ENCODE measurements at places on chromosomes 1 and 21.

- DNase-seq, result peak; percentile 69
Observed at GRCh38 chr1:8941906-8942305, 3.8 kb upstream of the CA6 start.

GRCh38 chr1:55490547-55490946 lies 275.4 kb upstream of the USP24 start:
- DNase-seq, result no peak

DNA sequence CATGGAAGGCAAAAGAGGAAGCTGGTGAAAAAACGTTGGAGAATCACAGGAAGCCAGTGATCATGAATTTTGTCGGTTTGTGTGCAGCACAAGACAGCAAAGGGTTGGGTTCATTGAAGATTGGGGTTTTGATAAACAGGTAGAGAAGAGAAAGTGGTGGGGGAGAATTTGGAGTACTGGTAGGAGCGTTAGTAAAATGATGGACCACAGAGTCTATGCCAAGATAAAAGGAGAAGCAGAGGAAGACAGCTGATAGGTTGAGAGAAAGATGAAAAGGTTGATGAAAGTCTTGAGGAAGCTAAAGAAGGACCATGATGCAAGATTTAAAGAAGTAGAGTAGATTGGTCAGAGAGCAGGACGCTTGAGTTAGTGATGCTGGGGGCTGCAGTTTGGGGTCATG lies 156.8 kb upstream of the POU3F1 start:
- DNase-seq, result no peak

DNA sequence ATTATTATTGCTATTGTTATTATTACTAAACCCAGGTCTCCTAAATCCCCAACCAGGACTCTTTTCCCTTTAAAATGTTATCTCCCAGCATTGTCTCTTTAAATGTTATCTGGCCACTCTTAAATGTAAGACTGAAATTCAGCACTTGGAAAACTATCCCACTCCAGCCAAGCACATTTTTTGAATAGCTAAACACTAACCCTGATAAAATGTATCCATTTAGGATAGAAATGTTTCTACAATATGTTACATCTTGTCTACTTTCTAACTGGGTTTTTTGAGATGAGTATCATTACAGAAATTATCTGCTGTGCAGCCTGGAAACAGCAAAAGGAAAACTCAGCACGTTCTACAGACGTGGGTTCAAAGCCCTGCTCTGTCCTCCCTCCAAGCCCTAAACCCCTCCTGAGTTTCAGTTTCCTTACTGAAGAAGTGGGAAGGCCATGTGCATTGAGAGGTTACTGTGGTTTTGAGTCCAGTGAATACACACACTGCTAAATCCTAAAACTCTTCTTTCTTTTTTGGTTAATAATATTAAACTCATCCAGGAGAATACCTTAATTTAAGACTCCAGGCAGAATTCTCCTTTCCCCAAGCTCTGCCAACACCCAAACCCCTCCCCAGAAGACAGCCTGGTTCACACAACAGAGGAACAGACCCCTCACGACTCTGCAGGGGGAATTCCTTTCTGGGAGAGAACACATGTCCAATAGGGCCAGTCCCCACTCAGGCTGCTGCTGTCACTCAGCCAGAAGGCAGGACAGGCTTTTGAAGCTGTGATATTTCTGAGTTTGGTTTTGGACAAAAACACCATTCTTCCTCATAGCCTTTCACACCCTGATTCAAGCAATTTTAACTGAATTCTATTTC lies 41.9 kb downstream of the HIVEP3 start:
- no peak for DNase-seq

- DNase-seq, result no peak
Observed at GRCh38 chr21:29979043-29979442, 39.2 kb upstream of the GRIK1 start.

DNA sequence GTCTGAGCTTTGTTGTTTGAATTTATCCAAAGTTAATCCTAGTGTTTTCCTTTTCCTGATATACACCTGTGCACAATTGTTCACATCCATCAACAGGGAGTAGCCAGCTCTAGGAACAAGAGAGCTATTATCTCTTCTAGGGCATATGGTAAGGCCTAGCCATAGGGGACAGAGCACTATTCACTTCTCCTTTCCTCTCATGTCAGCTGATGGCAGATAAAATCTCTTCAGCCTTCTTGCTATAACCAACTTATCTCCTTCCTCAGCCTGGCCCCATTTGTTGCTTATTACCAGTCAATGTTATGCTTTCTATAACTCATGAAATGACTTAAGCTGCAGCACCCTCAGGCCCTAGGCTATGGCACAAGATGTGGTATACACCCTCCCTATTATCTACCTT lies 38.9 kb downstream of the PATJ start:
- DNase-seq, result no peak

DNA sequence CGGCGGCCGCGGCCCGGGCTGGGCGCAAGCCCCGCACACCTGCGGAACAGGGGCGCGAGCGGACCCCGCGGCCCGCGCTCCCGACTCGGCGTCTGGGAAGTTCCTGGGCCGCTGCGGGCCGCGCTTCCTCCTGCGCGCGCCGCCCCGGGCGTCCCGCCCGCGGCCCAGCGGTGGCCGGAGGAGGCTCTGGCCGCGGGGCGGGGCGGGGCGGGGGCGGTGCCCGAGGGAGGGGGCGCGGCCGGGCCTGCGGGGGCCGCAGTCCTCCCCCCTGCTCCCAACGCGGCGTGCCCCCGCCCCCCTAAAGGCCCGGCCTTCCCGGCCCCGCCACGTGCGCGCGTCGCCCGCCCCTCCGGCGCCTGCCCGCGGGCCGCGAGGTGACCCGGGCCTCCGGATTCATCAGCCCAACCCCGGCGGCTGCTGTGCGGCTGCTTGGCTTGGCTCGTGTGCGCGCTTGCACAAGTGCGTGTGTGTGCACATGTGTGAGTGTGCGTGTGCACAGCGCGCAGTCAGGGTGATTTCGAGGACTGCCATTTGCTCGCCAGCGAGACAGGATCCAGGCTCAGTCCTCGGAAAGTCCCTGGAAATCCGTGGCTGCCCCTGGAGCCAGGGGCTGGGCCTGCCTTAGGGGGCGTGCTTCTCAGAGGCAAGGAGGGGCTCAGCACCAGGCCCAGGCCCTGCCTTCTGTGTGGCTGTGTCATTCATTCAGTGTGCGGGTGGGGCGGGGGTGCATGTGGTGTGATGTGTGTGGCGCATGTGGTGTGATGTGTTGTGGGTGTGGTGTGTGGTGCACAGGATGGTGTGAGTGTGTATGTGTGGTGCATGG lies at the start of gene C2CD2:
Gene C2CD2 (minus strand): TSS at position 188 of the 823 bp plus-strand sequence. CDS start 370 bp downstream, outside the sequence.
- DNase-seq, result peak; percentile 34

DNA sequence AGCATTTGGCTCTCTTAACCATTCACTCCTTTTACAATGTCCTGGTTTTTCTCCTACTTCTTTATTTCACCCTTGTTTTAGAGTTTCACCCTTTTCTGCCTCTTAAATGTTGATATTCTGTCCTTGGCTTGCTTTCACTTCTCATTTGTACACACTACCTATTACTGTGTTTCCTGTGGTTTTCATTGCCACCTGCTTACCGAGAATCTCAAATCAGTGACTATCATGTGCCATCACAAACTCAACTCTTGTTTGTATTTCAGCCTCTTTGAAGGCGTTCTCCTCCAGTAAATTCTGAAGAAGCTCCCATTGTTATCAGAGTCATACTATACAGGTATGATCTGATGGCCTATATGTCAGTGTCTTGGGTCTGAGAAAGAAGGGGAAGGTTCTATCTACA lies 65.7 kb downstream of the NPHS2 start:
- DNase-seq, result no peak

DNA sequence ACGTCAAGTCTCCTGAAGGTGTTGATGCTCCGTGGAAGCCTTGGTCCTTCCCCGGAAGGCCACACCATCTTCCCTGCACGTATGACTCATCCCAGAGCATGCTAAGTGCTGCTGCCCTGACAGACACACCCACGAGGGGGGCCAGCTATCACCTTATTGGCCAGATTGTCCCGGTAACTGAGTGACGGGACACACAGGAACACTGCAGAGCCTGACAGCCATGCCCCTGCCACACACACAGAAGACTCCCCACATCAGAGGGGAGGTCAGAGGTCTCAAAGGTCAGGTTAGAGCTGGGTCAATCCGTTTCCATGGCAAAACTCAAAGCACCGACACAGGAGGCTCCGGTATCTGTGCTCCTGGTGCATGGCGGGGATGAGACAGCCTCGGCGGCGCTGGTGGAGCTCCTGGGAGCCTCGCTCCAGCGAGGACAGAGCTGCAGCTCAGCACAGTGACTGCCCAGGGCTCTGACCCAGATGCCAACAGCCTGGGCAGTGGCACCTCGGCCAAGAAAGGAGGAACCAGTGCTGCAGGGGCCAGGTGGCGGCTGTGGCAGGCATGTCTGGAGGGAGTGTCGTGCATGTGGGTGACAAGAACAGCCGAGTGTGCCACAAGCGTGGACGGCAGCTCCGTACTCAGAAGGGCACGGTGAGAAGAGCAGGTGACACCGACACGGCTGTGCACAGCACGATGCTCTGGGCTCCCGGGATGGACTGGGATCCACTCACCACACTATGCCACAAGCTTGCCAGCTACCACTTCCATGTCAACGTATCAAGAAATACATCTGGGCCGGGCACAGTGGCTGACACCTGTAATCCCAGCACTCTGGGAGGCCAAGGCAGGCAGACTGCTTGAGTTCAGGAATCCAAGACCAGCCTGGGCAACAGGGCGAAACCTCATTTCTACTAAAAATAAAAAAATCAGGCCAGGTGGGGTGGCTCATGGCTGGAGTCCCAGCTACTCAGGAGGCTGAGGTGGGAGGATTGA lies 14.8 kb upstream of the TMEM240 start:
- DNase-seq, result no peak

GRCh38 chr1:109521002-109521951 lies 11.8 kb upstream of the AMIGO1 start:
- DNase-seq, result no peak

DNA sequence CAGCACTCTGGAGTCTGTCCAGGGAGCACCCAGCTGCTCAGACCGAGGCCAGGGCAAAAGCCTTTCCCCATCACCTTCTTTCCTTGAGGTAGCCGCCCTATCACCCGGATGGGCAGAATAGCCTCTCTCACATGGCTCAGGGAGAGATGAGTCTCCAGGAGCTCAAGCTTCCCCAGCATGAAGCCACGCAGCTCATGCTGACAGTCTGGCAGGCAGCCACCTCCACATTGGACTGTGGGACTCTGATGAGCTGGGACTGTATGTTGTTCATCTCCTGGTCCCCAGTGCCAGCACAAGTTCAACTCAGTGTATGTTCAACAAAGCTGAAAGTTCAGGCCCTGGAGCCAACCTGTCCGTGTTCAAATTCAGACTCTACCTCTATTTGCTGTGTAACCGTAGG lies 75.2 kb upstream of the ZC3H12A start:
- DNase-seq, result no peak

All from midbrain (tissue), 1 donor.